Brain microvascular endothelial cell (primary cell): ENCODE measurements at places on chromosomes 6 and 20.

DNA sequence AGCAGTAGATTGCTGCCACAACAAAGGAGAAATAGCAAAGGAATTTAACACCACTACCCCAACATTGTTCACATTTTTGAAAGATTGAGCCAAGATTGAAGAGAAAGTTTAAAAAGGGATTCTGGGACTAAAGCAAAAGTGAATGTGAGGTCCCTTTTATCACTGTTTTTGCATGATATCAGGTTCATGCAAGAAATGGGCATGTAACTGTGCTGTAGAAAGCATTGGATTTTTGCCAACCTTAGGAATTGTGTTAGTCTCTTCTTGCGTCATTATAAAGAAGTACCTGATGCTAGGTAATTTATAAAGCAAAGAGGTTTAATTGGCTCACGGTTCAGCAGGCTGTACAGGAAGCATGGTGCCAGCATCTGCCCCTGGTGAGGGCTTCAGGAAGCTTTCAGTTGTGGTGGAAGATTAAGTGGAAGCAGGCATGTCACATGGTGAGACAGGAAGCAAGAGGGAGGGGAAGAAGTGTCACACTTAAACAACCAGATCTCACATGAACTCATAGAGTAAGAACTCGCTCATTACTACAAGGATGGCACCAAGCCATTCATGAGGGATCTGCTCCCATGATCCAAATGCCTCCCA, 4.6 kb upstream of the GJB7 start:
- peak; percentile 27 for DNase-seq

DNA sequence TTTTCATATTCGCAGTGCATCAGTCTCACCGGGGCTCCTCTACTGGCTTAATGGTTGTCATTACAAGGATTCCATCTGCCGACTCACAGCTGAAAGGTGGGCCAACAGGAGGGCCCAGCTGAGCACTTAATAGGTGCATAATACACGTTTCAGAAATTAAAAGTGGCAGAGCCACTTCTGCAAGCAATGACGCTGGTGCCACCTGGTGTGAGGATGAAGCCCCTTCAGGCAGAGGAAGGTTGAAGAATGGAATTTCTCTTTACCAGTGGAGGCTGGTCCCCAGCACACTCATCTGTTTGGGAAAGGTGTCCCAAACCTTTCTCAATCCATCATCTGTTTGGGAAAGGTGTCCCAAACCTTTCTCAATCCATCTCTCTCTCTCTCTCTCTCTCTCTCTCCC, 8.2 kb upstream of the STMND1 start:
- DNase-seq: no peak

- no peak for DNase-seq
Observed at GRCh38 chr6:37552267-37552666, 52.6 kb upstream of the CCDC167 start.

GRCh38 chr6:21733311-21733710, 139.8 kb downstream of the SOX4 start:
- DNase-seq: no peak

DNA sequence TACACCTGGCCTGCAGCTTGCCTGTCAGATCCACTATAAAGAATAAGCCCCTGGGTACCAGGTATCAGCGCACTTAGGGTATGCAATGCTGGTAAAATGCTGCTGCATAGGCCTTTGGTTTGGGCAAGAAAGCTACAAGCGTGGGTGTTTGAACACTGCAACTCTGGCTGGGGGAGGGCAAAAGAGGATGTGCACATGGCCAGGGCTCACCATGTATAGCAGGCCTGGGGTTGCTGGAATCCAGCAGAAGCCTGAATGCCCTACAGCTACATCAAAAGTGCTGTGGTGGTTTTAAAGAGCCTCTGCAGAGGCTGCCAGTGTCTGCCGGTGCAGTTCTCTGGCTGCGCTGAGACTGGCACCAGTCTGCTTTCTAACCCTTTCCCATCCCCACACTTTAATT, 51.7 kb downstream of the UQCC1 start:
- no peak for DNase-seq

DNA sequence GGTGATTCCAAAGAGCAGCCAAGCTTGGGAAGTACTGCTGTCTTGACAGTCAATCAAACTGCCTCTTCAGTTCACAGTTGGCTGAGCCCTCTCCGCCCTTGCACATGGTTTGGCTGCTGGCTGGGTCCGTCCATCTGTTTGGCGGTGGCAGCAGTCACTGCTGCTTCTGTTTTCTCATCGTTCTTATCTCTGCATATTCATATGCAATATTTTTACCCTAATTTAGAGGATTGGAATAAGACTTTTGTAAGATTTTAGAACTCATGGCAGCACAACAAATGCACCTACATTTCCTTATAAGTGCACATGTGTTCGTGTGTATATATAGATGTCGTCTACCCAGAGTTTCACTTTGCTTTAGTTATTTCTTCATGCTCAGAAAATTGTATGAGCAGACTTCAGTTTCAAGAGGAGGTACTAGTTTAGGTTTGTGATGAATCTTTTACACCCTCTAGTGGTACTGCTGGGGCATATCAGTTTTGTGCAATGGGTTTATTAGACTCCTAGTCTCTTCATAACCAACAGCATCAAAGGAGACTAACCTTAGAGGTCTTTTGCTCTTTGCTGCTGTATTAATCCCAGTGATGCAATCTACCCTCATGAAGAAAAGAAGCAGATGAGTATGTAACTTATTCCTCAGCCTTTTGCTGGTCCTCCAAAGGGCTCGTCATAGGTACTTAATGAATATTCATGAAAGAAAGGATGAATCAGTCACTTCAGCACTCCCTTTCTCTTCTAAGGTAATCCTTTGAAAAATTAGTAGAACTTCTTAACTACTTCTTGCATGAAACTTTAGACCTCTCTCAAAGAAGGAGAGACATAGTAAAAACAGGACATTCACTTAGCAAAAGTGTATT, 44.3 kb downstream of the KHDC1L start:
- peak; percentile 70 for DNase-seq
